ENCODE measurements at places on chromosomes 2 and 18. TPM values are rescaled to one million over a fixed set of nuclear protein-coding genes. Genes with fewer than 3 reads are reported as not detected.

LINC00305 gene
- not detected for total RNA-seq

SLC4A3 gene
- 13.5 TPM for total RNA-seq

GKN2 gene
- total RNA-seq = not detected

ARMC9 gene
- total RNA-seq = 16.0 TPM

MAB21L4 gene
- total RNA-seq = 21.1 TPM

TBR1 gene
- not detected for total RNA-seq

OSBPL6 gene
- 2.7 TPM for total RNA-seq

LCT gene
- not detected for total RNA-seq

SH3BP4 gene
- 19.2 TPM for total RNA-seq

- no peak for DNase-seq
Measured at GRCh38 chr18:79544386-79544963, 135.1 kb upstream of the CTDP1 start.

- DNase-seq = no peak
Measured at GRCh38 chr2:130852521-130853115, 15.9 kb downstream of the ARHGEF4 start.

DNA sequence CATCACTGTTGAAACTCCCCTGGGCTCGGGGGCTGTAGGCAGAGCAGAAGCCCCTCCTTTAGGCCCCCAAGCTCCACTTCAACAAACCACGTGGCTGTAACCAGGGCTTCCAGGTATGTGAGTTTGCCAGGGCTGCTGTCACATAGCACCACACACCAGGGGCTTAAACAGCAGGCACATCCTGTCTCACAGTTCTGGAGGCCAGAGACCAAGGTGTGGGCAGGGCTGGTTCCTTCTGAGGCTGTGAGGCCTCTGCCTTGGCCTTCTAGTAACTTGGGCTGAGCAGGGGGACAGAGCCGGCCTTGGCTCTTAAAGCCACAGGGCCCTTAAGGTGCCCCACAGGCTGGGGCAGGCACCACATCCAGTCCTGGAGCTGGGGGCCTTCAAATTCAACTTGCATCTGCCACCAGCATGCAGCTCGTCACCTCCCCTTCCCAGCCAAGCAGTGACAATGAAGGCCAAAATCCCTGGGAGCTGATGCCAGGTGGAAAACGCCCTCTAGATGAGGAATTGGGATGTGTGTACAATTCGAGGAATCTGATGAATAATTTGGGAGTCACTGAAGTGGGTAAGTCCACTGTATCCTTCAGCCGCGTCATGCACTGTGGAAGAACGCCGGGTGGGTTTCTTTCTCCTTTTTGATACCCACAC is 104.2 kb upstream of the ODC1 start:
- no peak for DNase-seq

- DNase-seq = no peak
Measured at GRCh38 chr2:212414767-212415211, 123.8 kb downstream of the ERBB4 start.

- no peak for DNase-seq
Measured at GRCh38 chr2:65347913-65348312, 84.5 kb downstream of the SPRED2 start.

- DNase-seq = no peak
Measured at GRCh38 chr2:75920859-75921551, 210.3 kb upstream of the GCFC2 start.

GRCh38 chr2:11450791-11451190 is 15.2 kb downstream of the E2F6 start:
- no peak for DNase-seq

GRCh38 chr2:238691596-238692491 is 156.0 kb upstream of the TWIST2 start:
- DNase-seq = no peak

DNA sequence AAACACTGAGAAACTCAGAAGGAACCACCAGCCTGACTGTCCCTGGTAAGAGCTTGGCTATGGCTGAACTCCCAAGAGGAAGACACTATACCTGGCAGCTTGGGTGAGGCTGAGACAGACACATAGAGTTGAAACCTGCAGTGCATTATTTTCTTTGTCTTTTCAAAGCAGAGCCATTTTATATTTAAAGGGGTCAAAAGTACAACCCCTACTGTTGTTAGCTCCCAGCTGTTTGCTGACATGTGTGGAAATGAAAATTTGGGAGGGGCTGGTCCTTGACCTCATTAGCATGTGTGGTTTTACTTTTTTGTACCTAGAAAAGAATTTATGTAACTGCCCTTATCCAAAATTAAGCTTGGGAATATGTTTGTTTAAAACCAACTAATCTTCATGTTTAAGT is 309.0 kb downstream of the RPRM start:
- no peak for DNase-seq

- no peak for DNase-seq
Measured at GRCh38 chr18:58227361-58227930, 183.4 kb downstream of the NEDD4L start.

DNA sequence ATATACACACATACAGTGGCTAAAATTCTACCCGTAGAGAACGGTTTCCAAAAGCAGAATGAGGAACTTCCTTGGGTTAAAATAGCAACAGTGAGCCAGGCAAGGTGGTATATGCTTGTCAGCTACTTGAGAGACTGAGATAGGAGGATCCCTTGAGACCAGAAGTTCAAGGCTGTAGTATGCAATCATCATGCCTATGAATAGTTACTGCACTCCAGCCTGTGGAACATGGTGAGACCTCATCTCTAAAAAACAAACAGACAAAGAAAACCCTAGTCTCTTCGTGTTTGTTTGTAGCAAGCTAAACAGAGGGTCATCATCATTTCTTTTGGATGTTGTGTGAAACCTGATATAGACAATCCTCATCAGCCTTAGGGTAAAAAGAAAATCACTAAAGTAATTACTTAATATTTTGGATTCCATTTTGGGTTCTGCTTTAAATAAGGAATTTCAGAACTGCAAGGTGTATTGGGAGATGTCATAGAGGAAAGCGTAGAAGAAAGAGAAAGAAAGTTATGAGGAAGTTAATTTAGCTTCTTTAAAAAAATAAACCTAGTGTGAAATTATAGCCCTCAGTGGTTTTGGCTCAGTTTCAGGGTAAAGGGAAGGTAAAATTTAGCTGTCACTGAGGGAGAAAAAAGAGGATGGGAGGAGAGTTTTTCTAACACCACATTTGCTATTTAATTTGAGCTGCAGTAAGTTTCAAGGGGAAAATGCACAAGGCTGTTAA is 46.5 kb downstream of the PLEK start:
- no peak for DNase-seq

DNA sequence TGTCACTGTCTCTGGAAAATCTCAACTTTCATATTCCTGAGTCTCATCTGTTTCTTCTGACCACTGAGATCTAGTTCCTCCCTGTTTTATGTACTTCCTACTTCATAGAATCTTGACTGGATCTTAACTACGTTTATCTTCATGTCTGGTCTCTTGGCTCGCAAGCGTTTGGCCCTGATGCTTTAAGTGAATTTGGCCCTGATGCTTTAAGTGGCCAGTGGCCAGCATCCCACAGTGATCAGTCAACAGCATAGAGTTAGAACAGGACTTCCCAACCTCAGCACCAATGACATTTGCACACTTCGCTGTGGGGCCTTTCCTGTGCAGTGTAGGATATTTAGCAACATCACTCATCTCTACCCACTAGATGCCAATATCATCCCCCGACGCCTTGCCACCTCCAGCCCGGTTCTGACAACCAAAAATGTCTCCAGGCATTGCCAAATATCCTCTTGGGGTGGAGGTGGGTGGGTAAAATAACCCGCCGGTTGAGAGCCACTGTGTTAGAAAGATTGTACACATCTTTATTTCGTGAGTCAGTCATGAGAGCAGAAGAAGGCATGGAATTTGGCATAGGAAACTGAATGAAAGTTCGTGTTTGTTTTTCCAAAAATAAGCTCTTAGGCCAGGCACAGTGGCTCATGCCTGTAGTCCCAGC is 12.2 kb downstream of the TM4SF20 start:
- no peak for DNase-seq

- no peak for DNase-seq
Measured at GRCh38 chr2:20552847-20553246, 98.1 kb downstream of the HS1BP3 start.

DNA sequence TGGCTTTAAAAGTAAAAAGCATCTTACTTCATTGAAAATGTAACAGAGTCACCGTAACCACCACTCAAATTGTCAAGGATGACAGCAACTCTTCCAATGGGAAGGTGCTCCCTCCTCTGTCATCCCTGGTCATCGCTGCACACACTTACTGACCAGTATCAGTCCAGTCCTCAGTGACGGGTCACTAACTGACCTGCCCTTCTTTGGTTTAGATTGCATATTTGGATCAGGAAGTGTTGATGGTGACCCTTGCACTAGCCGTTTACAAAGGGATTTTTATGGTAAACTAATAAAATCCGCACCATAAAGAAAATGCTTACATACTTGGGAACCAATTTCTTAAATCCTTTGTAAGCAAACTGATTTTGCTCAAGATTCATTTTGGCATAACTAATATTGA is 141.9 kb upstream of the ACAA2 start:
- DNase-seq = no peak

- DNase-seq = no peak
Measured at GRCh38 chr2:75787532-75788132, 76.9 kb upstream of the GCFC2 start.

GRCh38 chr18:11851806-11852337 is 659 bp downstream of the CHMP1B start:
- no peak for DNase-seq

GRCh38 chr18:9876212-9876866 is 9.4 kb upstream of the TXNDC2 start:
- DNase-seq = no peak

DNA sequence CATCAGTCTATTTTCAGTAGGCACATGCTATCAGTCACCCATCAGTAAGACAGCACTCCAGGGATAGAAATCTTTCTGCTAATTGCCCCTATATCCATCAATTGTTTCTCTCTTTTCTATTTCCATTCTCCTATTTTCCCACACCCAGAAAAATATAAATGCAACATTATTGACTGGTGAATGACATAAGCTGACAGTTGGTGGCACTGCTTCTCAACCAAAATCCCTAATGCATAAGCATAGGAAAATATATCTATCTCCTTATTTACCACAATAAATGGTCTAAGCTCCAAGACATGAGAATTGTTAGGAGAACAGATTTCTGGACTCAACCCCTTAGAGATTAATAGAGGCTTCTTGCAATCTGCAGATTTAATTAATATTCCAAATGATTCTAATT is 64.0 kb upstream of the REG3A start:
- no peak for DNase-seq
